Activated CD4-positive, alpha-beta T cell treated with anti-CD3 and anti-CD28 coated beads, Interleukin-2, amount 10 ng/mL, durations not matched to agents 7 days and 5 days (primary cell): ENCODE measurements at places on chromosomes 3 and 15. TPM values are rescaled to one million over a fixed set of nuclear protein-coding genes. Genes with fewer than 3 reads are reported as not detected.

DNA sequence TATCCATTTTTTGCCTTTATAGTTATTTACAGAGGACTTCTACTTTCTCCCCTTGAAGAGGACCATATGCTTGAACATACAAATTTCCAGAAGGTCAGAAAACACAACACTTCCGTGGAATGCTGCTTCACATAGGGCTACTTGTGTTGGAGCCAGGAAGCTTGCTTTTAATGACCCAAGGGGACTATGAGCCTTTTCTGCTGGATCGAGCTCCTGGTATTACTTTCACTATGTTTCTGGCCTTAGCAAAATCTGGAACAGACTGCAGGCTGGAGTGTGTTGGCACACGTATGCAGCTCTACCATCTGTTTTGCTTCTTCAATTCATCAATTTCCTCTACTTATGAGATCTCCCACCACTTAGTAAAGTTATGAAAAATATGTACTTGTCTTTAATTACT is 69.3 kb upstream of the CBLB start:
- H3K27ac ChIP-seq, result no peak overlapping the region
- DNase-seq, result no peak
- no peak overlapping the region for H3K4me3 ChIP-seq
- no peaks in the 10 kb centered on the region for H3K4me1 ChIP-seq

DNA sequence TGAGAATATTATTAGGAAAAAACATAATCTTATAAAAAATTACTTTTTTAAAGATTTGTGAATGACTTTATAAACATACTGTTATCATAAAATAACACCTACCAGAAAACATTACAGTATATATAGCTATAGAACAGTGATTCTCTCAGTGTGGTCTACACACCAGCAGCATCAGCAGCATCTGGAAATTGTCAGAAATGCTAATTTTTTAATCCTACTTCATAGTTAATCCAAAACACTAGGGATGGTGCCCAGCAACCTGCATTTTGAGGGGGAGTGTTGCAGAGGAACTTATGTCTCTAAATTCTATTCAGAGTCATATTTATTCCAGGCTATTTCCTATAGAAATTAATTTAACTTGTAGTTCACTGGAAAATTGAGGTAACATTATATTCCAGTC is 1107.8 kb downstream of the IGSF11 start:
- H3K4me1 ChIP-seq, result no peaks in the 10 kb centered on the region
- DNase-seq, result no peak
- no peaks in the 10 kb centered on the region for H3K27me3 ChIP-seq
- no peaks in the 10 kb centered on the region for H3K36me3 ChIP-seq

KCNH8 gene
- not detected for total RNA-seq

DNA sequence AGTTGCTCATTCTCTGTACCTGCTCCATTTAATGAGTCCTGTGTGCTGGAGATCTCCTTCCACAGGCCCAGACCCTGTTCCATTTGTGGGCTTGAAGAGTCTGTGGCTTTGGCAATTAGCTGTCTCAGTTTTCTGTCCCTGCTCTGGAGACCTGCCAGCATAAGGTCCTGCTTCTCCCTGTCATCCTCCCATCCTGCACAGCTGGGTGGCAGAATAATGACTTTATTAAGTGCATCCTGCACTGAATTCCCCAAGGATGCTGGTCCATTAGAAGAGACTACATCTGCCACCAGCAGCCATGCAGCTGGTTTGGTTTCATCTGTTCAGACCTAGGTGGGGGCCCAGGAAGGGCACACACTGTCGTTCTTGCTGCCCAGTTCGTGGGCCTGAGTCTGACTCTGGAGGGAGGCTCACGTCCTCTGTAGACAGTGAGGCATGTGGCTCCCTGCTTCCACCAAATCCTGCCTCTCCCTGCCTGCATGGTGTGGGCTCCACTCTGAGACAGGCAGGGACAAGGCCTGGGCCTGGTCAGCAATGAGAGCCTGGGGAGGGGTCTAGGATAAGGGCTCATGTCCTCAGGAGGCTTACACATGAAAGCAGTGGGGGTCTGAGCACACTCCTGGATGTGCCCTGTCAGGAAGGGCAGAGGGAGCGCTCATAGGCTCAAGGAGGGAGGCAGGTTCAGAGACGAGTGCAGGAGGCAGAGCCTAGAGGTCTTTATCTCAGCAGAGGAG is 78.4 kb upstream of the PRR23E start:
- H3K27ac ChIP-seq, result no peak overlapping the region
- DNase-seq, result no peak
- no peaks in the 10 kb centered on the region for H3K4me1 ChIP-seq
- H3K36me3 ChIP-seq, result no peaks in the 10 kb centered on the region
- H3K27me3 ChIP-seq, result peaks cover 2% of the 10 kb centered on the region
- no peak overlapping the region for H3K4me3 ChIP-seq

- peak; percentile 31 for DNase-seq
- no peaks in the 10 kb centered on the region for H3K4me1 ChIP-seq
- no peak overlapping the region for H3K27ac ChIP-seq
- no peaks in the 10 kb centered on the region for H3K27me3 ChIP-seq
- no peaks in the 10 kb centered on the region for H3K36me3 ChIP-seq
- no peak overlapping the region for H3K4me3 ChIP-seq
These were observed 311.4 kb downstream of the EPHB1 start for GRCh38 chr3:135106445-135106844.

KNG1 gene
- total RNA-seq, result not detected

P4HTM gene
- total RNA-seq, result 45.3 TPM

GRCh38 chr3:194058753-194059152 is 77.2 kb upstream of the HES1 start:
- H3K4me1 ChIP-seq, result peaks cover 13% of the 10 kb centered on the region
- no peaks in the 10 kb centered on the region for H3K36me3 ChIP-seq
- H3K27me3 ChIP-seq, result peaks cover 9% of the 10 kb centered on the region
- no peak overlapping the region for H3K4me3 ChIP-seq

- no peaks in the 10 kb centered on the region for H3K4me1 ChIP-seq
- no peak overlapping the region for H3K27ac ChIP-seq
- H3K27me3 ChIP-seq, result peaks cover 4% of the 10 kb centered on the region
- DNase-seq, result no peak
These were observed 57.1 kb upstream of the POU1F1 start for GRCh38 chr3:87333393-87333892.

DNA sequence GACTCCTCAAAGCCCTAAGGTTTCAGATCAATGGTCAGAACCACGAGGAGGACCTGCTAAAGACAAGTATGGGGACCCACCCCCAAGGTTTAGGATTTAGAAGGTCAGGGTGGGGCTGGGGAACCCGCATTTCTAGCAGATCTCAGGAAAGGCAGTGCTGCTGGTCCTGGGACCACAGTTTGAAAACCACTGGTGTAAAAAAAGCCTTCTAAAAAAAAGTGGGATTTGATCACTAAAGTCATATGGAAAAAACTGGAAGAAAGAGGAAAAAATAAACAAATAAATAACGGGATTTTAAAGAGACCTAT is 832 bp downstream of the SLC41A3 start:
- DNase-seq, result no peak
- peaks cover 25% of the 10 kb centered on the region for H3K4me1 ChIP-seq
- peaks cover 4% of the 10 kb centered on the region for H3K36me3 ChIP-seq

- H3K4me1 ChIP-seq, result no peaks in the 10 kb centered on the region
- no peak overlapping the region for H3K27ac ChIP-seq
- no peak overlapping the region for H3K4me3 ChIP-seq
These were observed 81.3 kb downstream of the MTHFS start for GRCh38 chr15:79815468-79815867.

- no peaks in the 10 kb centered on the region for H3K36me3 ChIP-seq
- H3K27me3 ChIP-seq, result no peaks in the 10 kb centered on the region
- H3K4me1 ChIP-seq, result no peaks in the 10 kb centered on the region
- no peak overlapping the region for H3K4me3 ChIP-seq
- no peak for DNase-seq
- H3K27ac ChIP-seq, result no peak overlapping the region
These were observed 189.2 kb upstream of the FEZF2 start for GRCh38 chr3:62562596-62562995.

DNA sequence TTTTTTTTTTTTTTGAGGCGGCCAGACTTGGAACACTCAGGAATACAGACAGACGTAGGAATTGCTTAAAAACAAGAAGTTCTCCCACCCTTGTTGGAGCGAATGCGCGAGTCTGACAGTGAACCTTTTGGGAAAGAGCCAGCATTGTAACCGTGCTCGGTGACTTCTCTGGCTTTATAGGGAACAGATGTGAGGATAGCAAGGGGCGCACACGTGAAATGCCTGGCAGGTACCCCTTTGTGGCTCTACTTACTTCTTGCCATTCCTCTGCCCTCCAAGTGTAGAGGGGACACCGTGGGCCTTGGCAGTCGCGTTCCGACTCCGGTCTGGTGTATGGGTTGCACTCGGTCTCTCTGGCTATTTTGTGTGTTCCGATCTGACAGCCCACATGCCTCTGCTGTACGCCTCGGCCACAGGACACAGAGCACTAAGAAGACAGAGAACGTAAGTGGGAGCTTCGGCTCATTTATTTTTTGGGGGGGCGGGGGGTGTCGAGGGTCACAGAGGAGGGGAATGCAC is 126.4 kb downstream of the ADAMTS9 start:
- no peaks in the 10 kb centered on the region for H3K36me3 ChIP-seq
- no peaks in the 10 kb centered on the region for H3K4me1 ChIP-seq
- H3K27me3 ChIP-seq, result no peaks in the 10 kb centered on the region
- H3K4me3 ChIP-seq, result no peak overlapping the region
- H3K27ac ChIP-seq, result no peak overlapping the region

GOLGA8J gene
- 0.65 TPM for total RNA-seq
